Left lung (tissue), 14 donors: ENCODE measurements at places on chromosomes 3 and 15. TPM values are rescaled to one million over a fixed set of nuclear protein-coding genes. Genes with fewer than 3 reads are reported as not detected.

GRCh38 chr3:110384601-110385000 is 687.0 kb upstream of the NECTIN3 start:
- H3K4me3 ChIP-seq = no peak overlapping the region
- no peak for DNase-seq
- no peaks in the 10 kb centered on the region for H3K36me3 ChIP-seq
- H3K4me1 ChIP-seq = no peaks in the 10 kb centered on the region
- no peak overlapping the region for H3K27ac ChIP-seq

Gene SEMA3G
- polyA plus RNA-seq = 5.9 TPM

Gene SAMMSON
- polyA plus RNA-seq = 0.20 TPM

GRCh38 chr3:13693441-13693840 is 144.5 kb downstream of the FBLN2 start:
- no peaks in the 10 kb centered on the region for H3K27me3 ChIP-seq
- H3K27ac ChIP-seq = no peak overlapping the region
- H3K4me1 ChIP-seq = no peaks in the 10 kb centered on the region
- no peak for DNase-seq
- H3K4me3 ChIP-seq = no peak overlapping the region

Gene FBN1
- 101 TPM for polyA plus RNA-seq

Gene GOLGA6L24
- not detected for polyA plus RNA-seq

- no peak for DNase-seq
- no peaks in the 10 kb centered on the region for H3K36me3 ChIP-seq
Measured at GRCh38 chr3:52829482-52829881, 990 bp downstream of the ITIH4 start.

DNA sequence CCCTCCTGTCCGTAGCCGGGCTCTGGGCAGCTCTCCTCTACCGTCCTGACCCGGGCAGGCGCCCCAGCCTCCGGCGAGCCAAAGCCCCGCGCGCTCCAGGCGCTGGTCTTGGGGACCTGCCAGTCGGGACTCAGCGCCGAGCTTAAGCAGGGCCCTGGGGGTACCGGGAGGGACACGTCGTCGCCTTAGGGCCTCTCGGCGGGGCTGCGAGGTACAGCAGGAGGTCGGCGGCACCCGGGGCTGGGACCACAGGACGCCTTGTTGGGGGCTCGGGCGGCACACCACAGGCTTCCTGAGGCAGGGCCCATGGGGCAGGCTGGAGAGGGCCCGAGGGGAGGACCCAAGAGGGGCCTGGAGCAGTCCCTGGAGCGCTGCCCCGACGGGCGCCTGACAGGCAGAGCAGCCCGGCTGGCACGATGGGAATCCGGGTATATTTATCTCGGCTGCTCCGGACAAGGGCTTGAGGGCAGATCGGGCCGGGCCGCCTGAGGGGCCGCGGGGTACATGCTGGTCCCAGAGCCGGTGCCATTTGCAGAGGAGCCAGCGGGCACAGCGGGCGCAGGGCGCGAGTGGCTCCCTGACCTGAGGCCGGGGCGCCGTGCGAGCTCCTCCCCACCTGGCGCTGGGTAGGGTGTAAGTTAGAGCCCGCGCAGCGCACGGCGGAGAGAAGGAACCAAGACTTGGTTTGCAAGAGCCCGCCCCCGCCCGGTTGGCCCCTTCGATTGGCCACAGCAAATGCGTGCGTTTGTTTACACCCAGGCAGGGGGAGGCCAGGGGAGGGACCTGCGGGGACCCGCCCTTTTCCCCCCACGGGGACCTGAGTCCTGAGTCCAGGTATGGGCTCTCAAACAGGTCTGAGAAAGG is 574 bp downstream of the SLC38A3 start:
- H3K27me3 ChIP-seq = peaks cover 64% of the 10 kb centered on the region
- no peak overlapping the region for H3K27ac ChIP-seq
- peak overlapping the region; percentile 12 for H3K4me3 ChIP-seq
- H3K36me3 ChIP-seq = no peaks in the 10 kb centered on the region

DNA sequence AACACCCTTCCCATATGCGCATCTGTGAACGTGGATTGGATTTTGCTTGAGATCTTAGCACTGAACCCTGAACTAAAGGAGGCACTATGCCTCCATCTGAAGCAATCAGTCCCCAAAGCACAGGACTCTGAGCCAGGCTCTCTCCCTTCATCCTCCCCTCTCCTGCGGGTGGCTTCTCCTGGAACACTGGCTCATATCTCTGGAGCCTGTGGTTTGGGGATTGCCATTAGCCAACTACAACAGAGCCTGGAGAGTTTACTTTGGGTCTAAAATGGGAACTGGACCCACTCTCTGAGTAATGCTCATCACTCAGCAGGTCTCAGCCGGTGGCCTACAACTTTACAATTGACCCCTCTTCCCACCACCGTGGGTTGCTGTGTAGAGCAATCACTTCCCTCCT is 190.8 kb upstream of the HES1 start:
- H3K4me1 ChIP-seq = no peaks in the 10 kb centered on the region
- no peak for DNase-seq
- no peak overlapping the region for H3K4me3 ChIP-seq
- H3K36me3 ChIP-seq = no peaks in the 10 kb centered on the region
- H3K27ac ChIP-seq = no peak overlapping the region

Gene CNTN6
- polyA plus RNA-seq = 6.7 TPM

- no peak overlapping the region for H3K4me3 ChIP-seq
- no peaks in the 10 kb centered on the region for H3K27me3 ChIP-seq
- no peak overlapping the region for H3K27ac ChIP-seq
- DNase-seq = no peak
- H3K36me3 ChIP-seq = no peaks in the 10 kb centered on the region
Measured at GRCh38 chr3:100910986-100911385, 82.2 kb downstream of the ABI3BP start.

Gene CLSTN2
- 0.93 TPM for polyA plus RNA-seq

DNA sequence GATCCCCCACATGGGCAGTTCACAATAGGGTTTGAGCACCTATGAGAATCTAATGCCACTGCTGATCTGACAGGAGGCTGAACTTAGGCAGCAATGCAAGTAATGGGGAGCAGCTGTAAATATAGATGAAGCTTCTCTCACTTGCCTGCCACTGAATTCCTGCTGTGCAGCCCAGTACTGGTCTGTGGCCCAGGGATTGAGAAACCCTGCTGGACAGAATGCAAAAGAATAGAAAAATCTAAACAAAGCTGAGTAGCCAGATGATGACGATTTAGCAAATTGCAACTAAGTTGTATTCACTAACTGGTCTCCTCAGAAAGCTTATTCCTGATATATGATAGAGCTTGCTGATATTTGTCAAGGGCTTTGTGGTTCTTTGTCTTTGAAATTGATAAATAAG is 34.3 kb upstream of the APH1B start:
- H3K27me3 ChIP-seq = no peaks in the 10 kb centered on the region
- H3K4me1 ChIP-seq = peaks cover 69% of the 10 kb centered on the region
- no peak for DNase-seq

DNA sequence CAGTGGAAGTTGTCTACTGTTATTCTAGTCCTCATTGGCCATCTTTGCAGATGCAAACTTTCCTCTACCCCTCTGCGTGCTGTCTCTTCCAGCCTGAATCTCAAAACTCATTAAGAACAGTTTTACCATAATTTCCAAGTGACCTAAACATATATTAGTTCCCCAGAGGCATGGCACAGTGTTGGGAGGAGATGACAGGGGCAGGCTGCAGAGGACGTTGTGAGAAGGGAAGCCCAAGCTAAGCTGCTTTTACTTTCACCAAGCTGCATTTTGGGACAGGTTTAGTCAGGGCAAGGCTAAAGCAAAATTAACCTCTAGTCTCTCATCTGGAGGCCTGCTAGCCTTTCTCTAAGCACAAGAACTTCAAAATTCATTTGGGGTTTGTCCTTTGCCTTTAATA is 318.6 kb upstream of the SATB1 start:
- H3K4me3 ChIP-seq = no peak overlapping the region
- DNase-seq = no peak
- no peaks in the 10 kb centered on the region for H3K36me3 ChIP-seq
- no peaks in the 10 kb centered on the region for H3K27me3 ChIP-seq
- no peaks in the 10 kb centered on the region for H3K4me1 ChIP-seq

- no peaks in the 10 kb centered on the region for H3K4me1 ChIP-seq
- H3K36me3 ChIP-seq = no peaks in the 10 kb centered on the region
- no peak overlapping the region for H3K27ac ChIP-seq
- no peak for DNase-seq
Measured at GRCh38 chr15:96293441-96293840, 37.1 kb upstream of the NR2F2 start.

GRCh38 chr3:4506559-4507023 is 13.4 kb downstream of the ITPR1 start:
- H3K27me3 ChIP-seq = no peaks in the 10 kb centered on the region
- H3K27ac ChIP-seq = no peak overlapping the region
- peaks cover 7% of the 10 kb centered on the region for H3K4me1 ChIP-seq
- no peaks in the 10 kb centered on the region for H3K36me3 ChIP-seq

DNA sequence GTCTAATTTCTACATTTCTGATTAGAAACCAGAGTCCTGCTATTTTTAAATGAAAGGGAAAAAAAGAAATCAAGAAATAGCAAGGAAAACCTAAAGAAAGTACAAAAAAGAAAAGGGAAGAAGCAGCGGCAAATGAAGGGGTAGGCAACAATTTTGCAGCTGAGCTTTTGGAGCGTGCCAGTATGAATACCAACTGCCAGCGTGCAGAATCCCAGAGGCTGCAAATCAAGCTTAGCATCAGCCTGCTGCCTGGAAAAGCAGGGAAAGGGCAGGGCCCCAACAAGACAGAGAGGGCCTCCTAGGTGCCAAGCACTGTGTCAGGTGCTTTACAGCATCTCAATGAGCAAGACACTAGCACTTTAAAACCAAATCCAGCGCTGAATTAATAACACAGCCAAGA is 176.8 kb downstream of the STT3B start:
- no peaks in the 10 kb centered on the region for H3K27me3 ChIP-seq
- no peak overlapping the region for H3K27ac ChIP-seq
- no peak overlapping the region for H3K4me3 ChIP-seq
- H3K4me1 ChIP-seq = no peaks in the 10 kb centered on the region

- H3K27me3 ChIP-seq = no peaks in the 10 kb centered on the region
Measured at GRCh38 chr3:177234121-177234520, 36.8 kb upstream of the TBL1XR1 start.

DNA sequence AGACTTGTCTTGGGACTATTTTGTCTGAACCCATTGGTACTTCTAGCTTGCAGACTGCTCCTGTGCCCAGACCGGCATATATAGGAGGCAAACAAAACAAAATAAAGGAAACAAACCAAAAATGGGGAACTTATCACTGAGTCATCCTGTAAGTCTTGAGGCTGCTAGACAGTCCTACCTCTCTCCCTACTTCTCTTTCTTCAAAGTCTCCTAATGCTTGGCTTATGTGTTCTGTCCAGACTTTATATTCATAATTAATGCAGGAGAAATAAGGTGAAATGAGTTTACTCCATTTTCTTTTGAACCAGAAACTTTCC is 266.2 kb downstream of the ZNF385D start:
- no peak overlapping the region for H3K4me3 ChIP-seq
- no peak overlapping the region for H3K27ac ChIP-seq
- H3K36me3 ChIP-seq = no peaks in the 10 kb centered on the region
- H3K27me3 ChIP-seq = no peaks in the 10 kb centered on the region

DNA sequence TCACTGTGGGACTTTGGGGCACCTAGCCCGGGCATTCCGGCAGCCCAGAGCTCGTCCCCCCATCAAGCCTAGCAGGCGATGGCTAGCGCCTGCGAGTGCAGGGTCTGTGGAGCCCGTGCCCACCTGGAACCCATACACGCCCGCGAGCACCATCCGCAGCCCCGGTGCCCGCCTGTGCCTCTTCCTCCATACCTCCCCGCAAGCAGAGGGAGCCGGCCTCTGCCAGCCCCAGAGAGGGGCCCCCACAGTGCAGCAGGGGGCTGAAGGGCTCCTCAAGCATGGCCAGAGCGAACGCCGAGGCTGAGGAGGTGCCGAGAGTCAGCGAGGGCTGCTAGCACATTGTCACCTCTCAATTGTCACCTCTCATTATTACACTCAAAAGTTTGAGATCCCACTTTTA is 167.8 kb upstream of the EPHA6 start:
- no peaks in the 10 kb centered on the region for H3K27me3 ChIP-seq
- no peaks in the 10 kb centered on the region for H3K4me1 ChIP-seq
- peak; percentile 59 for DNase-seq
- H3K4me3 ChIP-seq = no peak overlapping the region
- H3K36me3 ChIP-seq = no peaks in the 10 kb centered on the region

- peak; percentile 39 for DNase-seq
- H3K27ac ChIP-seq = no peak overlapping the region
- H3K4me1 ChIP-seq = no peaks in the 10 kb centered on the region
- H3K4me3 ChIP-seq = no peak overlapping the region
- H3K36me3 ChIP-seq = no peaks in the 10 kb centered on the region
Measured at GRCh38 chr3:31768479-31769125, 212.5 kb downstream of the OSBPL10 start.

DNA sequence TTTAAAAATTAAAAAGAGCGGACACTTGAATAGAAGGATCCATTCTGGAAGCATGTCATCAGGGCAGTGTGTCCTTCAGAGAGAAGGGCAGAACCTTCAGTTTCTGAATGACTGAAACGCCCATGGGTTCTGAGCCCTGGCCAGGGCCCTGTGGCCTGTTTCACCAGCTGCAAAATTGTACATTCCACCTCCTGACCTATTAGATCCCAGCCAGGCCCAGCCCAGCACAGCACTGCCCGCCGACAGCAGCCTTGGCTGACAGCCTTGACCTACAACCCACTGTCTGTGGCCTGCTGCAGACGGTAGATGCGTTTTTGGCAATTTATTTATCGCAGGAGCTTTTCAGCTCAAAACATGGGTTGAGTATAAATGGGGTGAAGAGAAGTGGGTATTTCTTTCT is 5.9 kb upstream of the POLG start:
- H3K4me1 ChIP-seq = no peaks in the 10 kb centered on the region
- DNase-seq = no peak
- no peak overlapping the region for H3K4me3 ChIP-seq
- H3K36me3 ChIP-seq = no peaks in the 10 kb centered on the region
- H3K27ac ChIP-seq = no peak overlapping the region

DNA sequence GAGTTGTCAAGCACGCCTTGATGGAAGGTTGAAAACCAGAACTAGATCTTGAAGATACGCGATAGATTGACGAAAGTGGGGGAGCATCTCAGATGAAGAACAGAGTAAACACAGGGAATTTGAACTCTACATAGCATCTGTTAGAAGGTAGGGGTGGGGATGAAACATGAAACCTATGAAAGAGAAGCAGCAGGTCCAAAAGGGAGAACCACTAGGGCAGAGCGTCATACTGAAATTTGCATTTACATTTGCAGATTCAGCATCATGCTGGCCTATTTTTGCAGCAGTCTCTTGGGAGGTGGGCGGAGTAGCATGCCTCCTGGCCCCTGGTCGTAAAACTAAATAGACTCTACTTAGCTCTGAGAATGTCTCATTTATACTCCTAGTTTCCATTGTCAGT is 46.1 kb upstream of the RASGRP1 start:
- no peak overlapping the region for H3K27ac ChIP-seq
- H3K27me3 ChIP-seq = no peaks in the 10 kb centered on the region
- no peak overlapping the region for H3K4me3 ChIP-seq
- no peaks in the 10 kb centered on the region for H3K36me3 ChIP-seq

- no peak overlapping the region for H3K27ac ChIP-seq
- no peaks in the 10 kb centered on the region for H3K27me3 ChIP-seq
- no peak overlapping the region for H3K4me3 ChIP-seq
- peak; percentile 90 for DNase-seq
Measured at GRCh38 chr3:78728406-78729145, 1039.2 kb downstream of the ROBO1 start.

Gene SAMD7
- polyA plus RNA-seq = 0.06 TPM
